Inflammatory macrophage treated with lipopolysaccharide for 1 hour (primary cell): ENCODE measurements at places on chromosomes 16 and 17.

- DNase-seq = no peak
Measured at GRCh38 chr17:39777534-39778365, 40.0 kb downstream of the GRB7 start.

DNA sequence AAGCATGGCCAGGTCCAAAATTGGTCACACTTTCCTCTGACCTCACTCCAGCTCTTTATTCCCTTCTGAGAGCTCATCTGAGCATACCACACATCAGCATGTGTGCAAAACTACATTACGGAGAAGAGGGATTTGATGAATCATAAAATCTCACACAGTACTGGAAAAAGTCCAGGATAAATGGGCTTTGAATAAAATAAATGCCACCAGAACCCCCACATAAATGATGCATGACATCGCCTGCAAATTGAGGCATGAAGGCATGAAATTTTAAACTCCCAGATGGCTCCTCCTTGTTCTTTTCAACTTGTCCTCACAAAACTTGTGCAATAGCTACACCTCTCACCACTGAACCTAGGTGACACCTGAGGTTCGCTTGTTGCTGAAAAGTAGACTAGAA is 439.5 kb downstream of the CA10 start:
- no peak for DNase-seq

GRCh38 chr17:45675012-45675411 is 109.1 kb upstream of the CRHR1 start:
- no peak for DNase-seq

DNA sequence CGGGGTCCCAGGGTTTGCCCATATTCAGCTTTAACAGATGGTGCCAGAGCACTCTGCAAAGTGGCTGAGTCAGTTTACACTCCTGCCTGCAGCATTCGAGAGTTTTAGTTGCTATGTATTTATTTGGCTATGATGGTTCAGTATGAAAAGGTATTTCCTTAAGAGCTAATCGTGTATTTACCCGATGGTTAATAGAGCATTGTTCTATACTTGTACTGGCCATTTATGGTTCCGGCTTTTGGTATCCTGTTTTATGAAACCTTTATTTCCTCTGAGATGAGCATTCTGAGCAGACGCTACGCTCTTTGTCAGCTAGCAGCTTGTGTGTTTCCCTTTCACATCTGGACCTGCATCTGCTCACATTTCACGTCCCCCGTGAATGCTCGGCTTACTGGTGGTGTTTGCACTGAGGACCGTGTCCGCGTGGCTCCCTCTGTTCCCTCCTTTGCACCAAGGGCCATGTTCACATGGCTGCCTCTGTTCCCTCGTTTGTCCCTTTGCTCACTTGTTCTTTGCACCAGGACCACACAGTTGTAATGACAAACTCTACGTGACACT is 149.1 kb upstream of the CHMP6 start:
- DNase-seq = no peak

DNA sequence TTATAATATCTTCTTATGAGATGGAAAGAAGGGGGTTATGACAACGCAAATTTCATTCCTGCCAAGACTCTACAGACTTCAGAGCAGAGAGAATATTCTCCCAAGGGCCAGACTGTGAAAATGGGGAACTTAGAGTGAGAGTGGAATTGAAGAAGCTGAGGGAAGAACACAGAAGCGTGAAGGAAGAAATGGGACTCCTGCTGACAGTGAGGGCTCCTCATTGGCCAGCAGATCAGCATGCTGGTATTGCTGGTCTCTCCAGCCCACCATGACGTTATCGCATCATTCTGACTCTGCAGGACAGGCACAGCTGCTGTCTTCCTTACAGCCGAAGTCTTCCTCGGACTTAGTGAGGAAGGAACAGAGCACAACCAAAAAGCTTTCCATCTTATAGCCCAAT is 24.3 kb downstream of the CCL4 start:
- peak; percentile 44 for DNase-seq

GRCh38 chr17:45893725-45894021 is 681 bp upstream of the MAPT start:
- DNase-seq = no peak

DNA sequence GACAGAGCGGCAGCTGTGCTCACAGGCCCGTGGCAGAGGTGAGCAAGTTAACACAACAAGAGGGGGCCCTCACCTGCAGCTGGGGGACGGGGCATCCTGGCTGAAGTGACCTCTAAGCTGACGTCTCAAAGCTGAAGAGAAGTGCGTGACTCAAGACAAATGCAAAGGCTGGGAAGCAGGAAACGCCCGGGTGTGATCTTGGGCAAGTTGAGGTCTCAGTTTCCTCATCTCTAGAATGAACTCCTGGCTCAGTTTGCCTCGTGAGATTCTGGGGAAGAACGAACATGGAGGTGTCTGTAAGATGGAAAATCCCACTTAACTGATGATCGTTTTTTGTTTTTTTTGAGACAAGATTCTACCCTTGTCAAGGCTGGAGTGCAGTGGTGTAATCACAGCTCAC is 40.1 kb upstream of the C1QL1 start:
- peak; percentile 62 for DNase-seq

GRCh38 chr16:11128211-11129141 is 127.5 kb downstream of the SOCS1 start:
- peak; percentile 70 for DNase-seq

- DNase-seq = no peak
Measured at GRCh38 chr16:79642652-79643051, 42.1 kb upstream of the MAF start.

DNA sequence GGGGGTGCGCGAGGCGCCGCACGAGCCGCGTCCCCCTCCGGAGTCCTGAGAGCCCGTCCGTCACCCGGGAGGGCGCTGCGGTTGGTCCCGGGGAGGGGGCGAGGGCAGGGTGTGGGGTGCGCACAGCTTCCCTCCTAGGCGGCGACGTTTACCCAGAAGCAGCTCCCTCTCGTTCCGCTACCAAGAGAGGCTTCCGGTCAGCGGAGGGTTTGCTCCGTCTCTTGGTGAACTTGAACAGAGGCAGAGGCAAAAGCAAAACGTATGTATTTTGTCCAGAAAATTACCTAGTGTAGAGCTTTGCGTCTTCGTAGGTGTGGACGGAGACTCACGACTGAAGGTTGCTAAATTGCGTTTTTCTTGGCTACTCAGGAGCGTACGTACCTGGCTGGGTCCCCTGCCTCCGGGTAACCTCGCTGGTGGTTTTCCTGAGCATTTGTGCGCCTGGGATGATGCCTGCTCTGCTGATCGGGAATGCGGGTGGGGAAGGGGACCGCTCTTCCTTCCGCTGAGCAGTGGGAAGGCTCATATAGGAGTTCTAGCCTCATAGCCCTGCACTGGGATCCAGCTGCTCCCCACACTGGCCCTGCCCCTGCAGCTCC is 833 bp downstream of the WSCD1 start:
- no peak for DNase-seq

DNA sequence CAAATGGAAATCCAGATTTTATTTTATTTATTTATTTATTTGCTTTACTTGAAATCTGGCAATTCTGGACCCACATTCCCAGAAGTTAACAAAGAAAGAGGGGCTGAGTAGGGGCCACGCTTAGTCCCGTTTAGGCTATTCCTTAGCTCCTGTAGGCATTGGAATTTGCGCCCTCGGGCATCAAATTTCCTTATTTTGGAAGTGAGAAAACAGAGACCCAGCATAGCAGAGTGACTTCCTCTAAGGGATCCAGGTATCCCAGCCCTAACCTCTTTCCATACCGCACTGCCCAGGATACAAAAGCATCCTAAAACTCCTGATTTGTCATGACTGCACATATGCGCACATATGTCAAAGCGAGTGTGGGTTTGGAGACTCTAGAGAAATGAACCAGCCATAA is 19.0 kb upstream of the SMG1 start:
- no peak for DNase-seq
